ENCODE measurements at places on chromosomes 4 and X.

DNA sequence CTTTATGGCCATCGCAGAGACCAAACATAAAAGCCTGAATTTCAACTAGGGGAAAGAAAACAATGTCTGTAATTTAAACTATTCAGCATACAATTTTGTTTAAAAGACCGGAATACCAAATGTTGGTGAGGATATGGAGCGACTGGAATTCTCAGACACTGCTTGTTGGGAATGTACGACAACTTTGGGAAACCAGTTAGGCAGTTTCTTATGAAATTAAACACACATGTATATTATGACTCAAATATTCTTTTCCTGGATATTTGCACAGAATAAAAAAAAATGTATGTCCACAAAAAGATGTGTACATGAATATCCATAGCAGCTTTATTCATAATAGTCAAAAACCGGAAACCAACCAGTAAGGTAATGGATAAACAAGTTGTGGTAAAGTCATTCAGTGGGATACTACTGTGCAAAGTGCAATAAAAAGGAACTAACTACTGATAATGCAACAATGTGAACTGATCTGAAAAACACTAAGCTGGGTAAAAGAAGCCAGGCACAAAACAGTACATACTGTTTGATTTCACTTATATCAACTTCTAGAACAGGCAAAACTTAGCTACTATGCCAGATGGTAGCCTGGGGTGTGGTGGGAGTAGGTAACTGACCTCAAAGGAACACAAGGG is 152.7 kb upstream of the FTHL17 start:
- no peaks in the 10 kb centered on the region for H3K27me3 ChIP-seq
- no peak overlapping the region for H3K4me3 ChIP-seq
- no peaks in the 10 kb centered on the region for H3K36me3 ChIP-seq
- H3K27ac ChIP-seq = no peak overlapping the region
- no peak for DNase-seq
- H3K4me1 ChIP-seq = no peaks in the 10 kb centered on the region

DNA sequence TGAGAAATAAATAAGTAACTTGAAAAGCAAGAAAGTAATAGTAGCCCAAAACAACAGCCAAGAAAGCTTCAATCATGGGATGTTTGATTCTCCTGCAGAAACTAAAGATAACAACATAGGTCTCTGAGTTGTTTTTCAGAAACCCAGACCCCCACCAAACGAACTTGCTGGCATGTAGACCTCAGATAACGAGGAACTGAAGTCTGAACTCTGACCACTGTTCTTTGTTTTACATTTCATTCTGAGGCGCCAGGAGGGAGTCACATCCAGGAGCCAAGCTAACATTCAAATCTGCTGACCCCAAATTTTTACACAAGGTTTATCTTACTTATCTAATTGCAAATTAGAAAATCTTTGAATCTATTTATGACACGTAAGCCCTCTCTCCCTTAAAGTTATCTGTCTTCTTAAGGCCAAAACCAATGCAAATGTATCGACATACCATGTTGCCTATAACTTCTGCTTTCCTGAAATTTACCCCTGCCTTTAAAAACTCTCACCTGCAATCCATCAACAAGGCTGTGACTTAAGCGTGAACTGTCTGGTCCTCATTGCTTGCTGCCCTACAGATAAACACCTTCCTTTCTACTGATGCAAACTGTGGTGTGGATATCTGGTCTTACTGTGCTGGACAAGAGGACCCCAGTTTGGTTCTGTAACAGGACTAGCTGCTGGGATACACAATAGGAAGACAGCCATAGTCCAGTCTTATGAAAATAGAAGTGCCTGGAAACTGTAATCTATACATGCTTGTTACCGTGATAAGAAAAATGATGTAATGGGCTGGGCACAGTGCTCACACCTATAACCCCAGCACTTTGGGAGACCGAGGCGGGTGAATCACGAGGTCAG is 37.5 kb upstream of the NEIL3 start:
- H3K27me3 ChIP-seq = no peaks in the 10 kb centered on the region
- DNase-seq = no peak
- peaks cover 4% of the 10 kb centered on the region for H3K4me1 ChIP-seq

DNA sequence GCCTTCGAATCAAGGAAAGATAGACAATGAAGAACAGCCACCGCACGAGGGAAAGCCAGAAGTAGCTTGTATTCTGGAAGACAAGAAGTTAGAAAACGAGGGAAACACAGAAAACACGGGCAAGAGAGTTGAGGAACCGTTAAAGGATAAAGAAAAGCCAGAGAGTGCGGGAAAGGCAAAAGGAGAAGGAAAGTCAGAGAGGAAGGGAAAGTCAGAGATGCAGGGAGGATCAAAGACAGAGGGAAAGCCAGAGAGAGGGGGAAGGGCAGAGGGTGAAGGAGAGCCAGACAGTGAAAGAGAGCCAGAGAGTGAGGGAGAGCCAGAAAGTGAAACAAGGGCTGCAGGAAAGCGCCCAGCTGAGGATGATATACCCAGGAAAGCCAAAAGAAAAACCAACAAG is 1.4 kb downstream of the TCEAL2 start:
- H3K4me1 ChIP-seq = peaks cover 15% of the 10 kb centered on the region
- peaks cover 51% of the 10 kb centered on the region for H3K27me3 ChIP-seq
- peak overlapping the region; percentile 74 for H3K4me3 ChIP-seq
- no peak for DNase-seq

GRCh38 chrX:3403748-3404147 is 57.3 kb upstream of the MXRA5 start:
- DNase-seq = no peak
- no peaks in the 10 kb centered on the region for H3K27me3 ChIP-seq
- H3K36me3 ChIP-seq = no peaks in the 10 kb centered on the region
- H3K4me1 ChIP-seq = peaks cover 5% of the 10 kb centered on the region

- no peak overlapping the region for H3K4me3 ChIP-seq
- DNase-seq = no peak
- no peaks in the 10 kb centered on the region for H3K36me3 ChIP-seq
- peaks cover 29% of the 10 kb centered on the region for H3K4me1 ChIP-seq
Measured at GRCh38 chr4:55014876-55015275, 110.5 kb downstream of the KDR start.

DNA sequence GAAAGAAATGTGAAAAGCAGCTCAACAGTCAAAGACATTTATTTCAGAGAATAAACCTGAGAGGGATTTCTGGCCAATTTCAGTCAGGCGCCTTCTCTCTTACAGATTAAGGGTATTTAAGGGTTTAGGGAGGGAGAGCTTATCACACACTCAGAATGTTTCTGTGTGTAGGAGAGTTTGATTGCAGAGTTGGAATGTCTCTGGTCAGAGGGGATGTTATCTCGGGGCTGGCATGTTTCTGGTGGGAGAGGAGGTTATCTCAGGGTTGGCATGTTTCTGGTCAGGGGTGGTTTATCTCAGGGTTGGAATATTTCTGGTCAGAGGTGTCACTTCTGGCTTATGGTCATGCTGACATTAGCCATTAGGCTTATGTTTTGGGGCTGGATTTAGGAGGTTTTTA is 1920.5 kb upstream of the PCDH7 start:
- H3K36me3 ChIP-seq = peaks cover 23% of the 10 kb centered on the region
- H3K4me3 ChIP-seq = no peak overlapping the region
- H3K27ac ChIP-seq = no peak overlapping the region
- peaks cover 22% of the 10 kb centered on the region for H3K4me1 ChIP-seq
- H3K27me3 ChIP-seq = no peaks in the 10 kb centered on the region
